ENCODE measurements at places on chromosomes 6 and 20. TPM values are rescaled to one million over a fixed set of nuclear protein-coding genes. Genes with fewer than 3 reads are reported as not detected.

NRN1 gene
- total RNA-seq: 4.2 TPM

- no peak overlapping the region for H3K27ac ChIP-seq
- H3K36me3 ChIP-seq: no peaks in the 10 kb centered on the region
- no peak overlapping the region for H3K4me3 ChIP-seq
- peaks cover 43% of the 10 kb centered on the region for H3K27me3 ChIP-seq
- H3K4me1 ChIP-seq: peaks cover 27% of the 10 kb centered on the region
Measured at GRCh38 chr6:170147832-170148708, 142.8 kb downstream of the DLL1 start.

GRCh38 chr6:122154155-122154554 is 245.3 kb upstream of the HSF2 start:
- H3K36me3 ChIP-seq: no peaks in the 10 kb centered on the region
- H3K27me3 ChIP-seq: no peaks in the 10 kb centered on the region
- no peaks in the 10 kb centered on the region for H3K4me1 ChIP-seq

- H3K4me1 ChIP-seq: peaks cover 28% of the 10 kb centered on the region
- peak overlapping the region; percentile 82 for H3K27ac ChIP-seq
Measured at GRCh38 chr6:127880429-127880828, 20.4 kb downstream of the THEMIS start.
